ENCODE measurements at places on chromosomes 3 and 15.
A peak's percentile ranks its signal among the peaks of the same experiment; 100 is the strongest.

DNA sequence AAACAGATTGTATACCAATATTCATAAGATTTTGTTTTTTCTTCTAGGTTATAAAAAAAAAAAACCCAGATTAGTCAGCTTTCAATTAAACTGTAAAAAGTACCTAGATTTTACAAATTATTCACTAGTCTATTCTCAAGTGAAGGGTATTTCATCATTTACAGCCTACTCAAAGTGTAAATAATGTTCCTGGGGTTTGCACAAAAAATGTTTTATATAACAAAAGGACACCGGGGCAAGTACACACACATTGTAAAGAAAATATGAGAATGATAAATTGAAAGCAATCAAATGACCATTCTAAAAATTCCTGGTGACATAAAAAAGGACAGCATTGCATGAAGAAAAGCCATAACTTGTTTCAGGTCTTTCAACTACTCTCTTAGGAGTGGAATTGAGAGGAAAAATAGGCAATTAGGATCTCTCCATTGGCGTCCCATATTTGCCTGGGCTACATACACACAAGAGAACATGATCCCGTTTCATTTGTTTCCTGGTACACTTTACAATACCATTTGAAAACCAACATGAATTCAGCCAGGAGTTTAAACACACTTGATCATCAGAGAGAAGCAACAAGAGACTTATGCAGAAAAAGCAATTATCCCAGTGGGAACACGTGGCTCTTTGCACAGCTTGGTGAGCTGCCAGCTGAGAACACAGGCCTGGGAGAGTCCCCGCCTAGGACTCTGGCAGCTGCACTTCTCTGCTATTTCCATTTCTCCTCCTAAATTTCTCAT, 1039.2 kb downstream of the ROBO1 start:
- peak; percentile 55 for DNase-seq

- no peak for DNase-seq
These were observed 25.8 kb downstream of the TMEM43 start for GRCh38 chr3:14150491-14151230.

DNA sequence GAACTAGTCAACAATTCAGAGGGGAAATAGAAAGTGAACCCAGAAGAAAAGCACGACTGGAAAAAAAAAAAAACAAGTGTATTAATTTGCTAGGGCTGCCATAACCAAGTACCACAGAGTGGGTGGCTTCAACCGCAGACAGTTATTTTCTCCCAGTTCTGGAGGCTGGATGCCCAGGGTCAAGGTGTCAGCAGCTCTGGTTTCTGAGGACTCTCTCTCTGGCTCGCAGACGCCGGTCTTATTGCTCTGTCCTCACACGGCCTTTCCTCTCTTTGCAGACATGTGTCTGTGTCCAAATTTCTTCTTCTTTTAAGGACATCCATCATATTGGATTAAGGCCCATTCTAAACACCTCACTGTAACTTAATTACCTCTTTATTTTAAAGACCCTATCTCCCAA, 291.8 kb downstream of the XXYLT1 start:
- DNase-seq, result no peak

DNA sequence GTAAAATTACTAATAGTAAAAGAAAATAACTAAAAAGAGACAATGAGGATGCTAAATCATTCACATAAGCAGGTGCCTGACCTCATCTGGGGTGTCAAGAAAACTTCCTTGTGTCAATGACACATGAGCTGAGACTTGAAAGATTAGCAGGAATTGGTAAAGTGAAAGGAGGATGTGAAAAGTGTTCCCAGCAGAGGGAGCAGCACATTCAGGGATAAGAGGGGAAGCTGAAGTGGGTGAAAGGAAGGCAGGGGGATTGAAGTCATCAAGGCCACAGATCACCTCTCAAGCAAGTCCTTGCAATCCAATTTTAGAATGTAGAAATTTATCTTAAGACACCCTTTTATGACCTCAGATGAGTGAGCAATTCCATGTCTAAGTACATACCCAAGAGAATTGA, 60.2 kb upstream of the ACP3 start:
- DNase-seq, result peak; percentile 52

- no peak for DNase-seq
These were observed 24.8 kb downstream of the TRAK1 start for GRCh38 chr3:42115946-42116345.

DNA sequence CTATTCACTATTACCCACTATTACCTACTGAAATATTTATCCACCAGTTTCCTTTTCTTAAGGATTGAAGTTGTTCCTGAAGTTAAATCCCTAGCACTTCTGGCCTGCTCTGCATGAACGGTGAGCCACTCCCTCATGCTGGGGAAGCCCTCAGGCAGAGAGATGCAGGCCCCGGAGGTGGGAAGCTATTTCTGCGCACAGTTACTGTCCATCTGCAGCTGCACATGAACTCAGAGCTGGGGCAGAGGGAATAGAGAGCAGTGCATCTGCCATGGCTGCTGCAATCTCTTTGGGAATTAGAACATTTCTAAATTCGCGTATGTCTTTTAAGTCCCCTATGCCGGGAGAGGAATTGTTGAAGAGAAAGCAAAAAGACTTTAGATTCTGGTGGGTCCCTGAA, 6.3 kb upstream of the GALNT15 start:
- no peak for DNase-seq

DNA sequence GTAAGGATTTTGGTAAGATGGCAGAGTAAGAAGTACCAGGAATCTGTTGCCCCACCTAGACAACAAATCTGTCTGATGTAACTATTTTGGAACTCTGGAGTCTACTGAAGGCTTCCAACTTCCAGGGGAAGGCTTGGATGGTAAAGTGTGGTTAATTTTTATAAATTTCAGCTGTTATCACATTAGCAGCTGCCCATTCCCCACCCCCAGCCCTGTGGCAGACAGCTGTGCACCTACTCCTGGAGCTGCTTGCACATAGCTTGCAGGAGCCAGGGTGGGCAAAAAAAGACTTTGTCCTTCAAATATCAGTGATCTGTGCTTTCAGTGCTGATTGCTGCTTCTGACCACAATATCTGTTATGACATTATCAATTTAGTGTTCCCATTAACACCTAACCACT, 47.4 kb downstream of the FRMD5 start:
- no peak for DNase-seq

GRCh38 chr3:59237121-59237520, 187.3 kb upstream of the CFAP20DC start:
- DNase-seq, result no peak

Measured in spinal cord (tissue), 10 donors.